Activated T-helper 17 cell treated with anti-CD3 and anti-CD28 coated beads, Interleukin-2, amount 50 U/mL, for 72 hours (primary cell): ENCODE measurements at places on chromosomes 3 and 15.

GRCh38 chr3:104628185-104628789, 738.4 kb upstream of the ALCAM start:
- ATAC-seq: no peak
- no peaks in the 10 kb centered on the region for H3K4me1 ChIP-seq
- H3K27me3 ChIP-seq: no peaks in the 10 kb centered on the region
- H3K36me3 ChIP-seq: no peaks in the 10 kb centered on the region

GRCh38 chr3:139588450-139588849, 48.9 kb upstream of the RBP1 start:
- H3K4me1 ChIP-seq: no peaks in the 10 kb centered on the region
- no peaks in the 10 kb centered on the region for H3K27me3 ChIP-seq
- H3K4me3 ChIP-seq: no peak overlapping the region
- H3K27ac ChIP-seq: no peak overlapping the region

GRCh38 chr15:87945246-87945645, 311.3 kb downstream of the NTRK3 start:
- H3K36me3 ChIP-seq: no peaks in the 10 kb centered on the region
- H3K27me3 ChIP-seq: no peaks in the 10 kb centered on the region
- no peaks in the 10 kb centered on the region for H3K4me1 ChIP-seq
- H3K4me3 ChIP-seq: no peak overlapping the region
- no peak overlapping the region for H3K27ac ChIP-seq

GRCh38 chr15:78978601-78979179, 33.8 kb upstream of the CTSH start:
- peaks cover 18% of the 10 kb centered on the region for H3K4me1 ChIP-seq
- no peaks in the 10 kb centered on the region for H3K36me3 ChIP-seq
- H3K4me3 ChIP-seq: no peak overlapping the region
- ATAC-seq: no peak
- H3K27me3 ChIP-seq: peaks cover 2% of the 10 kb centered on the region

- no peak for ATAC-seq
- no peaks in the 10 kb centered on the region for H3K36me3 ChIP-seq
- no peak overlapping the region for H3K4me3 ChIP-seq
- no peak overlapping the region for H3K27ac ChIP-seq
Measured at GRCh38 chr3:172844428-172844827, 93.9 kb downstream of the ECT2 start.

GRCh38 chr3:147385059-147386012, 21.0 kb downstream of the ZIC4 start:
- H3K4me3 ChIP-seq: no peak overlapping the region
- no peaks in the 10 kb centered on the region for H3K4me1 ChIP-seq
- no peak for ATAC-seq
- peaks cover 80% of the 10 kb centered on the region for H3K27me3 ChIP-seq
- no peaks in the 10 kb centered on the region for H3K36me3 ChIP-seq

GRCh38 chr3:29026959-29027358, 253.9 kb upstream of the RBMS3 start:
- H3K27ac ChIP-seq: no peak overlapping the region
- peaks cover 3% of the 10 kb centered on the region for H3K4me1 ChIP-seq
- H3K27me3 ChIP-seq: no peaks in the 10 kb centered on the region
- H3K4me3 ChIP-seq: no peak overlapping the region

DNA sequence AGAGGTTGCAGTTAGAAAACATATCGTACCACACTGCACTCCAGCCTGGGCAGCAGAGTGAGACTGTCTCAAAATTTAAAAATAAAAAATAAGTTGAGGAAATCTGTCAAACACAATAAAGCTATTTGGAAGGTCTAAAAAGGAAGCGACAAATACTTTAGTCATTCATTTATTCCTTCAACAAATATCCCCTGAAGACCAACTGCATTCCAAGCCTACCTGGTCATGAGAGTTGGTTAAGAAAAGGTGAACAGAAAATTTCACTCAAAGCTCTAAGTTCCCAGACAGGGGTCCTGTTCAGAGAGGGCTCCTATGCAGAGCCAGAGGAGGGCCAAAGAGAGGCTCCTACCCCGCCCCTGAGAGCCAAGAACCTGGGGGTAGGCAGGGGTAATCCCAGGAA, 15.4 kb upstream of the PRKAR2A start:
- no peaks in the 10 kb centered on the region for H3K4me1 ChIP-seq
- no peaks in the 10 kb centered on the region for H3K27me3 ChIP-seq
- peaks cover 28% of the 10 kb centered on the region for H3K36me3 ChIP-seq
- H3K4me3 ChIP-seq: no peak overlapping the region
- no peak overlapping the region for H3K27ac ChIP-seq

- H3K27ac ChIP-seq: no peak overlapping the region
- no peaks in the 10 kb centered on the region for H3K4me1 ChIP-seq
- H3K4me3 ChIP-seq: no peak overlapping the region
- peak; percentile 52 for ATAC-seq
- no peaks in the 10 kb centered on the region for H3K36me3 ChIP-seq
Measured at GRCh38 chr3:43874290-43874689, 183.6 kb downstream of the ABHD5 start.

GRCh38 chr3:178238179-178238578, 298.1 kb upstream of the KCNMB2 start:
- no peaks in the 10 kb centered on the region for H3K4me1 ChIP-seq
- H3K36me3 ChIP-seq: no peaks in the 10 kb centered on the region
- H3K27ac ChIP-seq: no peak overlapping the region
- no peak for ATAC-seq

DNA sequence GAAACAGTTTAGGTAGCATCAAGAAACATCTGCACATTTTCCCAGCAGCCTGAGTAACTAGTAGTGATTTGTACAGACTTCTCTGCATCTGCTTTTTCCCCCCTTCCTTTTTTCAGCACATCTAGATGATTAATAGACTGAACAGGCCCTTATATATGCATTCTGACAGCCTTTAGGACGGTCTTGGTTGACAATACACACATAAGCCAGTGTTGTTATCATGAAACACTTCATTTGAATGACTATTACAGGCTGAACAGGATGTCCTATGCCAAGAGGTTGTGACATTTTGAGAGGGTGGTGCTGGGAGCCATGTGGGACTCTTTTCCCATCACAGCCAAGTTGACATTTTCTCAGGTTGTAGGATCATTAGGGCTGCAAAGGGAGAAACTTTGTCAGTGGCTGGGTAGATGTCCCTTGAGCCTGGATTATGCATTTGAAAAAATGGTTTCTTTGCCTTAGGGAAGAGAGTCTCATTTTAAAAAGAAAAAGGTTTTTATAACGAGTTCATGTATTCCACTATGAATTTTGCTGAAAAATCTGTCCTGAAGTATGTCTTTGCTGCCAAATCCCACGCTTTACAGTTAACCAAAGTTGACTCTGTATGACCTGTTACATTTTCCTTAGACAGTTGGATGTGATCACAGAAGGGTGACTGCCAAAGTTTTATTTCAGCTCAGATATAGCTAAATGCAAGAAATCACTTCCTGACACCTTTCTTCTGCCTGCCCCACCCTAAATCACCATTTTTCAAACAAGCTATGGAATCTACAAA, 73.7 kb downstream of the FILIP1L start:
- no peaks in the 10 kb centered on the region for H3K4me1 ChIP-seq
- H3K36me3 ChIP-seq: no peaks in the 10 kb centered on the region

DNA sequence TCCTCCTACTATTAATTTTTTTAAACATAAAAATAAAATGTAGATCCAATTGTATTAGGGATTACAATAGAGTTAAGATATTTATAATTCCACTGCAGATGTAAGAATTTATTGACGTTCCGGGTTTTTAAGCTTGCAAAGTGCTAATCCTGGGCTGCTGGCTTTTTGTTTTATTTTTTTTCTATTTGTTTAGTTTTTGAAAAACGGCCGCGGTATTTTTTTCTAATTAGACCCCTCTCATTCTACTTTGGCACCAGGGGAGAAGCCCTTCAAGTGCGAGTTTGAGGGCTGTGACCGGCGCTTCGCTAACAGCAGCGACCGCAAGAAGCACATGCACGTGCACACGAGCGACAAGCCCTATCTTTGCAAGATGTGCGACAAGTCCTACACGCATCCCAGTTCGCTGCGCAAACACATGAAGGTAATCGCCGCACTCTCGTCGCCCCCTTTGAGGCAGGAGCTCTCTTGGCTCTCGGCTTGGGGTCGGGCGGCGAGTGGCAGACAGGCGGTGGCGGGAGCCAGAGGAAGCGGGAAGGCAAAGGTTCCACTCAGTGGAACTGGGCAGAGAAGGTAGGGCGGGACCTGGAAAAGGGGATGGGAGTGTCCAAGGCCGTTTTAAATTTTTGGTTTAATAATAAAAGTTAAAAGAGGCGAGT, 3.2 kb downstream of the ZIC1 start:
- no peak overlapping the region for H3K27ac ChIP-seq
- H3K27me3 ChIP-seq: peaks cover 58% of the 10 kb centered on the region
- H3K36me3 ChIP-seq: peaks cover 38% of the 10 kb centered on the region
- H3K4me1 ChIP-seq: no peaks in the 10 kb centered on the region
- peak overlapping the region; percentile 65 for H3K4me3 ChIP-seq

DNA sequence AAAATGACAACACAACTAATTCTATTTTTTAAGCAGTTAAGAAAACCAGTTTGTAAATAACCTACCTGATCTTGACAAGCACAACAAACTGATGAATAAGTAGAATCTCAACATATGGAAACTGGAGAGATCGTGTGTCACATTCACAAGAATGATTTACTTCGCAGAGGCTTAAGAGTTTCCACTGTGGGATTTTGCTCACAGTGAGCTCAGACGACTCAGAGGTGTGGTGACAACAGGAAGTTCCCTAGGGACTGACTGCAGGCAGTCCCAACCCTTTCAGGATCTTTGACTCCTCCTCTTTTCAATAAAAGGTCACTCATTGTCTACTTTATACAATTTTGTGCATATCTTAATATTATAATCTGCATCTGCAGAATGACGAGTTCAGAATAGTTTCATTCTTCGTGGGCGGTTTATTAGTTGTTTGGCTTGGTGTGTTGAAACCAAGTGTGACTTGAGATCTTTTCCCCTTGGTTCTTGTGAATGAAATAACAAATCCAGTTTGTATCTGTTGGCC, at the start of gene LIPH:
LIPH (minus strand) TSS at position 231 of the 520 bp plus-strand sequence; CDS start at position 114, 117 bp downstream.
- H3K36me3 ChIP-seq: no peaks in the 10 kb centered on the region
- H3K27me3 ChIP-seq: no peaks in the 10 kb centered on the region
- H3K4me1 ChIP-seq: peaks cover 8% of the 10 kb centered on the region
- ATAC-seq: peak; percentile 97
- peak within 1 kb of the TSS; percentile 83 for H3K27ac ChIP-seq

- H3K4me1 ChIP-seq: no peaks in the 10 kb centered on the region
- H3K27ac ChIP-seq: no peak overlapping the region
- H3K36me3 ChIP-seq: no peaks in the 10 kb centered on the region
- no peak for ATAC-seq
Measured at GRCh38 chr15:36256404-36256807, 323.0 kb upstream of the CDIN1 start.

DNA sequence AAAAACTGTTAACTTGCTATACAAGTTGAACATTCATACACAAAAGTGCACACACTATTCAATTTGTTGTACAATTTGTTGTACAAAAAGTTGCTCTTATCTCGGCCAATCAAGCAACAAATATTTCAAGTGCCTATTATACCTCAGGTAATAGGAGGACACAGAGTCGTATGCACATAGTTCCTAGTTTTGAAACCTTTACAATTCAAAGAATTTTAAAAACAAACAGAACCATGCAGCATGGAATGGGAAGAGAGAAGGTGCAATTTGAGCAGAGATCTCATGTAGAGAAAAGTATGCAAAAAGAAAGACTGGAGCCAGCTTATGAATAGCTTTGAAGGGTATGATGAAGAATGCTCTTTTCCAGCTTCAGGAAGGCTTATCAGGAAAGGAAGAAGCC, 46.5 kb upstream of the ARPP19 start:
- no peak for ATAC-seq
- H3K4me1 ChIP-seq: no peaks in the 10 kb centered on the region
- no peak overlapping the region for H3K27ac ChIP-seq
- no peak overlapping the region for H3K4me3 ChIP-seq
- peaks cover 38% of the 10 kb centered on the region for H3K36me3 ChIP-seq
- H3K27me3 ChIP-seq: no peaks in the 10 kb centered on the region

- H3K36me3 ChIP-seq: no peaks in the 10 kb centered on the region
- H3K4me3 ChIP-seq: peak overlapping the region; percentile 96
- peak overlapping the region; percentile 94 for H3K27ac ChIP-seq
- peak; percentile 27 for ATAC-seq
- no peaks in the 10 kb centered on the region for H3K27me3 ChIP-seq
- H3K4me1 ChIP-seq: peaks cover 32% of the 10 kb centered on the region
Measured at GRCh38 chr15:52527911-52528563, 643 bp downstream of the MYO5A start.

DNA sequence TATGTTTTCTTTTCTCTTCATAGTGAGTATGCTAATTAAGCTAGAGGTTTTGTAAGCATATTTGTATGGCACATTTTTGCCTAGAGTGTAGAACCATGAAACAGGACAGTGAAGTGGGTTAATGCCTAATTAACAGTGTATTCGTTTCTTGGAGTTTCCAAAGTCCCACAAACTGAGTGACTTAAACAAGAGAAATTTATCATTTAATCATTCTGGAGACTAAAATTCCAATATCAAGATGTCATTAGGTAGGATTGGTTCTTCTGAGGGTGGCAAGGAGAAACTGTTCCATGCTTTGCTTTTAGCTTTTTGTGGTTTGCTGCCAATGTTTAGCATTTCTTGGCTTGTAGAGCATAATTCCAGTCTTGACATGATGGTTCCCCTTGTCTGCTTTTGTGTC, 734.2 kb downstream of the NAALADL2 start:
- no peaks in the 10 kb centered on the region for H3K36me3 ChIP-seq
- no peak overlapping the region for H3K4me3 ChIP-seq
- no peak overlapping the region for H3K27ac ChIP-seq
- no peaks in the 10 kb centered on the region for H3K4me1 ChIP-seq
- H3K27me3 ChIP-seq: no peaks in the 10 kb centered on the region

DNA sequence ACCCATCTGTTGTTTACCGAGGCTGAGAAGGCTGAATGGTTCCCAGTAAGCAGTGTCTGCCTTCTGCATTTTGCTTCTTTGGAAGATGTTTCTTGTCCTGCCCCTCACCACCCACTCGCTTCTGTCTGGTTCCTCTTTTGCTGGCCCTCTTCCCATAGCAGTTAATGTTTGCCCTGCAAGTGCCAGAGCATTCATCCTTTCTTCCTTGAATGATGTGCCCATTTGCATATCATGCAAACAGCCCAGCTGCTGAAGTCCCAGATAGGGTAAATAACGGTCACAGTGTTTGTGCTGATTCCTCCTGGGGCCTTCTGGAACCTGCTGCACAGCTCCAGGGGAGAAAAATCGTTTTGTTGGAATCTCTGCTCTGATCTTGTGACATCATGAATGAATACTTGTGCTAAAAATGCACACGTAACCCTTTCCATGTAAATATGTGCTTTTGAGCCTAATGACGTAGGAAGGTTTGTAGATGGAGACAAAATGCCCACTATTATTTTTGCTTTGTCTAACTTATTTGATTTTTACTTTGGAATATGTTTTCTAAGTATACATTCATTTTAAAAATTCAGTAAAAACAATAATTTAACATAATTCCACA, 381.0 kb downstream of the SOX2 start:
- no peaks in the 10 kb centered on the region for H3K27me3 ChIP-seq
- no peaks in the 10 kb centered on the region for H3K4me1 ChIP-seq
- no peak overlapping the region for H3K4me3 ChIP-seq
- ATAC-seq: no peak
- H3K36me3 ChIP-seq: no peaks in the 10 kb centered on the region

DNA sequence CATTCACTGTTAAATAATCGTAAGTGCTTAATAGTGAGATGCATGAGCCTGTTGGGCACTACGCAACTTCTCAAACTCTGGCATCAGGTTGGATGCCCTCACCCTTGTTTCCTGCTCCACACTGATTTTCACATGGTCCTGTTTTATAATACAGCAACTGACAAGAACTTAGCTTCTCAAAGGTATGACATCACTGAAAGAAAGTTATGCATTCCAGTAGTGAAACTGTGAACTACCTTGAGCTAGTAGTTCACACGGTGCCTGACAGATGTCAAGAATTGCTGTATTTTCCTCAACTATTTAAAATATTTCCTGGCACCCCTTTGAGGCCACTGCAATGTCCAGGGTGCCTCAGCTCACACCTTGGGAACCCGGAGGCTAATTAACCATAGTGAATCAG, 327.5 kb downstream of the RORA start:
- peak overlapping the region; percentile 79 for H3K27ac ChIP-seq
- no peaks in the 10 kb centered on the region for H3K27me3 ChIP-seq
- no peaks in the 10 kb centered on the region for H3K36me3 ChIP-seq
- peak overlapping the region; percentile 43 for H3K4me3 ChIP-seq
- H3K4me1 ChIP-seq: peaks cover 48% of the 10 kb centered on the region
- peak; percentile 66 for ATAC-seq
